ENCODE measurements at places on chromosomes 2 and 18. TPM values are rescaled to one million over a fixed set of nuclear protein-coding genes. Genes with fewer than 3 reads are reported as not detected.

UPP2 gene
- polyA plus RNA-seq, result not detected

PARD3B gene
- polyA plus RNA-seq, result 2.2 TPM

SMAD7 gene
- 10.2 TPM for polyA plus RNA-seq

SGPP2 gene
- not detected for polyA plus RNA-seq

DSC2 gene
- polyA plus RNA-seq, result under 0.01 TPM

FOXD4L1 gene
- polyA plus RNA-seq, result 0.06 TPM

CCDC85A gene
- 6.0 TPM for polyA plus RNA-seq

ARHGAP25 gene
- polyA plus RNA-seq, result 0.50 TPM

PPP1R1C gene
- 0.26 TPM for polyA plus RNA-seq

ERBB4 gene
- polyA plus RNA-seq, result 0.01 TPM

PDE1A gene
- polyA plus RNA-seq, result 0.43 TPM

MRPL33 gene
- polyA plus RNA-seq, result 36.1 TPM

IL36RN gene
- not detected for polyA plus RNA-seq

RAX gene
- polyA plus RNA-seq, result not detected

HOXD12 gene
- not detected for polyA plus RNA-seq

SRD5A2 gene
- polyA plus RNA-seq, result not detected

PDE11A gene
- polyA plus RNA-seq, result 0.07 TPM

ATIC gene
- polyA plus RNA-seq, result 23.8 TPM

WNT10A gene
- polyA plus RNA-seq, result not detected

MAP3K19 gene
- polyA plus RNA-seq, result not detected

CAPN14 gene
- 0.03 TPM for polyA plus RNA-seq

EFR3B gene
- 0.21 TPM for polyA plus RNA-seq

PLEKHA3 gene
- polyA plus RNA-seq, result 4.1 TPM

RNF152 gene
- 20.8 TPM for polyA plus RNA-seq

CERKL gene
- polyA plus RNA-seq, result not detected

TMEFF2 gene
- 0.18 TPM for polyA plus RNA-seq

LAMA1 gene
- polyA plus RNA-seq, result 0.04 TPM

SGO2 gene
- polyA plus RNA-seq, result 1.3 TPM

ANO7 gene
- 0.81 TPM for polyA plus RNA-seq

AKAIN1 gene
- polyA plus RNA-seq, result not detected

VIT gene
- polyA plus RNA-seq, result 0.38 TPM

Measured in endothelial cell of umbilical vein (primary cell).